Activated CD4-positive, alpha-beta T cell treated with anti-CD3 and anti-CD28 coated beads for 48 hours (primary cell): ENCODE measurements at places on chromosomes 4 and X.

DNA sequence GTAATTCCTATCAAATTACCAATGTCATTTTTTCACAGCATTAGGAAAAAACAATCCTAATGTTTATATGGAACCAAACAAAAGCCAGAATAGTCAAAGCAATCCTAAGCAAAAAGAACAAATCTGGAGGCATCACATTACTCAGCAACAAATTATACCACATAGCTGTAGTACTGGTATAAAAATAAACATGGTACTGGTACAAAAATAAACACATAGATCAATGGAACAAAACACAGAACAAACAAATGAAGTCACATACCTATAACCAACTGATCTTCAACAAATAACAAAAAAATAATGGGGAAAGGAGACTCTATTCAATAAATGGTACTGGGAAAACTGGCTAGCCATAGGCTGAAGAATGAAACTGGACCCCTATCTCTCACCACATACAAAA lies 37.4 kb downstream of the PPA2 start:
- no peak for DNase-seq

- DNase-seq, result no peak
Measured at GRCh38 chr4:157005193-157005592, 33.6 kb upstream of the PDGFC start.

DNA sequence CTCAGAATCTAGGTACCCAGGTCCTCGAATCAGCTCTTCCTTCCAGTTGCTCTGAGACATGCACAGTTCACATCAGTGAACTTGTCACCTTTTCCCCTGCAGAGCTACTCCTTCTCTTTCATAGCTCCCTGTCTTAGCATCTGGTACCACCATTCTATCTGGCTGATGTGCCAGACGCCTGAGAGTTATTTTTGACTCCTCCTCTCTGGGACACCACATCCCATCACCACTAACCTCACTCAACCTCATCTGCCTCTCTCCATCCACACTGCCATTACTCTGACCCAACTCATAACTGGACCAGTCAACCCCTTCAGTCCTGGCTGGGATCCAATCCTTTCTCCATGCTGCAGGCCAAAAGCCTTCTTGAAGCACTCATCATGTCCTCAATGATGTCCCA lies 44.5 kb downstream of the SLC2A9 start:
- DNase-seq, result no peak

DNA sequence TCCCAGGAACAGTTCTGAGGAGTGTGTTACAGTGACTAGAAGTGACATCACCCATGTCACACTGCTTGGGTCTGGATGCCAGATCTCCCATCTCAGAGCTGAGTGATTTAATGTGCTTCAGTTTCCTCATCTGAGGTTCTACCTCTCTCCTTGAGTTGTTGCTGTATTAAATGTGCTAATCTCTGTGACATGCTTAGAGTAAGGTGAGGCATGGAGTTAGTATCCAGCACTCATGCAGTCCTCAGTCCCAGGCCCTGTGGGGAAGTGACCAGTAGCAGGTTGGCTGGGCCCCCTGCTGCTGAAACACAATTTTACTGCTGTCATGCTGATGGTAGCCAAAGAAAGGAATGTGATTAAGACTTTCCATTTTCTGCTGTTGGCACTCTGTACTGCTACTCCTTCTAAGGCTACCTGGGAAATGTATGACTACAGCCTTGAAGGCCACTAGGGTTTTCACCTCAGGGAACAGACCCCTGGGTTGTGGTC lies 639.6 kb downstream of the MID1IP1 start:
- DNase-seq, result peak; percentile 45

DNA sequence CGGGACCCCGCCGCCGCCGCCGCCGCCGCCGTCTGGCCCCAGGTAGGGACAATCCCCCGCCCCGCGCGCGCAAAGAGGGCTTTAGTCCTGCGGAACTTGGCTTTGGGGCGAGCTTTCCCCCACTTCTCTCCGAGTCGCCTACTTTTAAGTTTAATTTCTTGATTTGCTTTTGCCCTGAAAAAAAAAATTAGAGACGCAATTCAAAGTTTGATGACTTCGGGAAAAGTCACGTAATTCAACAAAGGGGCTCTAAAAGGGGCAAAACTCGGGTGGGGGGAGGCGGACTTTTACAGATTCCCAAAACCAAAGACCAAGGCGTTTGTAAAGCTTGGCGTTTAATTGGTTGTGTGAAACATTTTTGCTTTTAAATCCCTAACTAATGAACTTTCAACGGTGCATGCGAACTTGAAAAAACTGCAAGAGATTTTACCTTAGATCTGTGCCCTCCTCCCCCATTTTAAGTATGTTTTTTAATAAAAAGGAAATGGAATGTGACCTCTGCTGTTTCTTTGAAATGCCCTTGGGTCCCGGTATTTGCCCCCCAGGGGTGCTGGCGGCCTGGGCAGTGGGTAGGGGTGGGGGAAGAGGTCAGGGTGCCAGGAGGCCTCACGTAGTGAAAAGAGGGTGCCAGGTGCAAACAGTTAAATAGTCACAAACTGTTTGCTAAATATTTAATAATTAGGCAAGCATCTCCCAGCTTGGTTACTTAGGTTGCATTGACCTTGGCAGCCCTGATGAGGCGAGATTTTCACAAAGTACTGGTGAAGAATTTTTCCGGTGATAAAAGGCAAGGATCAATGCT lies 209.7 kb downstream of the NWD2 start:
- DNase-seq, result no peak

DNA sequence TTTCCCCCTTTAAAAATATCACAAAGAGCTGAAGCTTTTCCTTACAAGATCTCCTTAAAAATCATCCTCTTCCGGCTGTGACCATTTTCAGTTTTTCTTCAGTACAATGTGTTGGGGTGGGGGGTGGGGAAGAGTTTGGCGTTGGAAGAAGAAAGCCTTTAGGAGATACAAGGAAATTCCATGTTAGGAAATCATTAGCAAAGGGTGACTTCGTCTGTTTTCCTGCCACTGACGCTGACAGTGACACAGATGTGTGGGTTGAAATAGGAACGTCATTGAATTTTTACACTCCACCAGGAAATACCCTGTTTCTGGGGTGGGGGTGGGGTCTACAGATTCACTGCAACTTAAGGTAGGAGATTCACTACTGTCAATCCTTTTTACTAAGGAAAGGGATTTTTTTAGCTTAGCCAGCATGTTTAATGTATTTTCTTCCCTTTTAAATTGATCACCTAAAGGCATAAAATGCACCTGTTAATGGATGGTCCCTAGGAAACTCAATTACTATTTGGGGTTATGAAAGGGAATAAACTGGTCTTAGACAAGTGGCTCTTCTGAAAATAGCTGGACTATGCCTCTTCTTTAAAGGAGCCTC lies 3.9 kb downstream of the MAMLD1 start:
- DNase-seq, result no peak

GRCh38 chrX:28589046-28589445 lies 1.8 kb downstream of the IL1RAPL1 start:
- no peak for DNase-seq

DNA sequence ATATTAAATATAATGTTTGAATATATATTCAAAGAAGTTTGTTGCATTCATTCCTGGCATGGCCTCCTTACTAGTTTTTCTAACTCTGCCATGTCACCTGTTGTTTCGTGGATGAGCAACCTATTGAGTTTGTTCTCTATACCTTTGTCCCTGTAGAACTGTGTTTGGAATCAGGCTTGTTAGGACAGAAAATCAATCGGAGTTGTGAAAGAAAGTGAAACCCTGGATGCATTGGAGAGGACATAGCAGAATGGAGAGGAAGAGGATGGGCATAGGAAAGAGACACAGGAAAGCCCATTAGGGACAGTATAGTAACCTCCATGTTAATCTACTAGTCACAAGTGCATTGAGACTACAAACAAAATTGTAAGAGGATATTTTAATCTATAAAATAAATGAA lies 31.2 kb downstream of the ANK2 start:
- DNase-seq, result no peak

- DNase-seq, result peak; percentile 11
Measured at GRCh38 chr4:140426610-140427105, 790 bp downstream of the CLGN start.

GRCh38 chrX:85024044-85024443 lies 20.4 kb downstream of the APOOL start:
- DNase-seq, result no peak

- DNase-seq, result no peak
Measured at GRCh38 chr4:109910256-109910655, 2.4 kb upstream of the EGF start.

- DNase-seq, result no peak
Measured at GRCh38 chr4:131091896-131092295, 1995.9 kb downstream of the C4orf33 start.

GRCh38 chr4:17155486-17155885 lies 257.0 kb upstream of the LDB2 start:
- no peak for DNase-seq

DNA sequence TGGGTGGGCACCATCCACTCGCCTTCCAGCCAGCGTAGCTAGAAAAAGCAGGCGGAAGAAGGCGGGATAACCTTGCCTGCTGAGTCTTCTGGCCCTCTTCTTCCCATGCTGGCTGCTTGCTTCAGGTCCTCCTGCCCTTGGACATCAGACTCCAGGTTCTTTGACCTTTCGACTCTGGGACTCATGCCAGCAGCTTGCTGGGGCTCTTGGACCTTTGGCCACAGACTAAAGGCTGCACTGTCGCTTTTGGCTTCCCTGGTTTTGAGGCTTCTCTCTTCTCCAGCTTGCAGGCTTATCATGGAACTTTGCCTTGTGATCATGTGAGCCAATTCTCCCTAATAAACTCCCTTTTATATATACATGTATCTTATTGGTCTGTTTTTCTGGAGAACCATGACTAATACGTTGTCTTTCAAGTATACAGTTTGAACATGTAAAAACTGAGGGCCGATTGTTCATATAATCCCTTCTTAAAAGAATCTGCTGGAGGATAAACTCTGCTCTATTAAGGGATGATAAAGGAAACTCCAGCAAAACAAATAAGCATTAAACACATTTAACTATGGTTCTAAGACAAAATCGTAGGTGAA lies 116.6 kb upstream of the LCORL start:
- DNase-seq, result no peak

GRCh38 chrX:23228950-23229448 lies 105.7 kb upstream of the PTCHD1 start:
- no peak for DNase-seq

GRCh38 chr4:95585016-95585695 lies 36.4 kb upstream of the UNC5C start:
- DNase-seq, result no peak

- no peak for DNase-seq
Measured at GRCh38 chr4:74682567-74683359, 111.6 kb downstream of the BTC start.

DNA sequence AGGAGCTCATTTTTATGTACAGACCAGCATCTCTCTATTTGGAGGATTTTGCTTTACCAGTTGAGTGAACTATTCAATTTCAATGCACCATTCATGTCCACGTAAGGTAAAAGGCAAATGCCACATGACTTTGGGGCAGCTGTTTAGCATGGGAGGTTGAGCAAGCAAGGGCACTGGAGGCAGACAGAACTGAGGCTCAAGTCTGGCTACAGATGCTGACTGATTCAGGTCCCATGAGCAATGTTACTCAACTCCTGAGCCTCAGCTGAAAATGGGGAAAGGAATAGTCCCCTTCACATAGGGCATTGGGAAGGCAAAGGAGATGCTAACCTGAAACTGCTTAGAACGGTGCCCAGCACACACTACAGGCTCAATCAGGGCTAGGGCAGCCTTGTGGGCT lies 93.0 kb upstream of the MTM1 start:
- DNase-seq, result no peak

DNA sequence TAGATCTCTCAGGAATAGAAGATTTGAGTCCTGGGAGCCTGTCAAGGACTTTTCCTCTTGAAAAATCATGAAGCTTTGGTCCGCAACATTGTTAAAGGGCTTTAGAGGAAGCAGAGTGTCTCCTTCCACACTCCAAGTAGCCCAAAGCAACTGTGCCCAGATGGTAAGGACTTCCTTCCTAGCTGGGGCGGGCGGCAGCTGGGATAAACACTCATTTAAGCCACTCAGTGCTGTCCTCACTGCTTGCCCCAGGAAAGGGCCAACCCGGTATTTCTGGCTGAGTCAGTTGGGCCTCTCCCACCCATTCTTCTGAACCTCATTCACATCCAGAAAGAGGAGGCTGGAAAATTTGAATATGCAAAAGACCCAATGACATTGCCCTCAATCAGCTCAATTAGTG lies 144.3 kb downstream of the CHIC2 start:
- DNase-seq, result peak; percentile 28
